ENCODE measurements at places on chromosomes 3 and 15. TPM values are rescaled to one million over a fixed set of nuclear protein-coding genes. Genes with fewer than 3 reads are reported as not detected.

AHSG gene
- total RNA-seq = not detected

BMF gene
- total RNA-seq = 5.1 TPM

AMOTL2 gene
- not detected for total RNA-seq

GOLGA8Q gene
- 0.82 TPM for total RNA-seq

PP2D1 gene
- total RNA-seq = not detected

SCN11A gene
- 0.12 TPM for total RNA-seq

EID1 gene
- 103 TPM for total RNA-seq

MYZAP gene
- not detected for total RNA-seq

ATP8B4 gene
- total RNA-seq = 3.4 TPM

ISLR gene
- total RNA-seq = not detected

TMEM45A gene
- total RNA-seq = 3.0 TPM

COL6A5 gene
- total RNA-seq = not detected

IL12A gene
- total RNA-seq = 0.41 TPM

CCR8 gene
- total RNA-seq = not detected

FRG2C gene
- total RNA-seq = not detected

IL16 gene
- 110 TPM for total RNA-seq

GMNC gene
- not detected for total RNA-seq

CRABP1 gene
- not detected for total RNA-seq

Data from activated naive CD8-positive, alpha-beta T cell treated with anti-CD3 and anti-CD28 coated beads for 36 hours (primary cell).